Skeletal muscle cell (primary cell): ENCODE measurements at places on chromosomes 12 and 14.

GRCh38 chr12:44497044-44497443 lies 379.1 kb downstream of the NELL2 start:
- no peak for DNase-seq

DNA sequence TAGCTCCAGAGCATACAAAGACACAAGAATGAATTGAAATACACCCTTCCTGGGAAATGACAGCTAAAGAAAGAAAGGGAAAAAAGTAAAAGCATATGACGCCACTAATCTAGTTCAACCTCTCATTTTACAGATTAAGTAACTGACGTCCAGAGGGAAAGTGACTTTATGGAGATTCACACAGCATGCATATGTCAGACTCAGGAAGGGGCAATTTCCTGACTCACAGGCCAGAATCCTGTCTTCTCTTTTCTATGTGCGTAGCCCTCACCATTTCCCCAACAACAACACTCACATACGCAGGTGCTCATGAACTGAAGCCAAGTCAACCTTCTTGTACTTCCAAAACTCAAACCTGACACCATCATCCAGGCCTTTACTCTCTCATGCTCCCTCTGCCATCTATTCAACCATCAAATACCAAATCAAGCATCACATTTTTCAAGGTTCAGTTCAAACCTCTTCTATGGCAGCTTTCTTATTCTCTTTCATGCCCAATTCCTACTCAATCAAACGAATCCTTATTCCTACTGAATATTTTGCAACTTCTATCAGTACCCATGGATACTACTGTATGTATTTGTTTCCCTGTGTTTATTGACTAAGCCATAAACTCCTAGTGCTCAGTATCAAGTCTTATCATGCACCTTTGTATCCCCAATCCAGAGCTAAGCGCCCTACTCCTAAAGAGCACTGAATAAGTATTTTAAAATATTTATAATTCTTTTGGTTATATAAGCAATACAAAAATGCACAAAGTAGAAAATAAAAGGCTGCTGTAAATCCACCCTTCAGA lies 52.8 kb downstream of the STXBP6 start:
- DNase-seq = no peak

- no peak for DNase-seq
Observed at GRCh38 chr12:132222096-132222807, 78.0 kb downstream of the NOC4L start.

DNA sequence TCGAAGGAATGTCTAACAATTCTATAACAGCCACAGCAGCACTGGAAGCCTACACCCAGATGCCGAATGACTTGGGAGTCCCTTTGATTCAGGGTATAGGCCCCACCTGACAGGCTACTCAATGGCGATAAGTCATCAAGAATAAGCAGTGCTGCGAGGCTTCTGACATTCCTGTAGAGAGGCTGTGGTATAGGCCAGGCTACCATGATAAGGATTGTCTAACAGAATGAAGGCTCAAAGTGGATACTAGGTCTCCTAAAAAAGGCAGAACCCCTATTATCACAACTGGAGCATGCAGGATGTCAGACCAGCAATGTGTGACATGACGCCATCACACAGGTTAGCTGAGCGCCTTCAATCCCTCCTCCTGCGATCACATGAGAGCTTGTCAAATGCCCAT lies 53.2 kb downstream of the ZFP36L1 start:
- DNase-seq = no peak
